Umbilical cord (tissue), 2 donors: ENCODE measurements at places on chromosomes 1 and 21.

DNA sequence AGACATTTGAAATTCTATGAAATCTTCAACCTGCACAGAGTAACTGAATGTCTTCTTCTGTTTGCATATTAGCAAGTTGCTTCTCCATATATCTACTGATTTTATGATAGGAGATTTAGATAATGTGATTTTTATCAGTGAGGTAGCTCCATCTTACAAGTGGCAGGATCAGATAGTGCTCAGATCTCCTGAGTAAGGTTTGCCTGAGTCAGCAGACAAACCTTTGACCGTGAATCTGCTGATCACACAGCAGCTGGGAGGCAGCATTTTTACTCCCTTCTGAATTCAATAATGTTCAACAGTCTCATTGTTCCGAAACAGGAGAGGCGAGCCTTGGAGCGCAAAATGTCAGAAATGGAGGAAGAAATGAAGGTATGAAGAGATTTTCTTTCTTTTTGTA, 141.4 kb downstream of the SYT2 start:
- DNase-seq = no peak

GRCh38 chr1:169676001-169676400, 35.4 kb downstream of the SELL start:
- DNase-seq = no peak

DNA sequence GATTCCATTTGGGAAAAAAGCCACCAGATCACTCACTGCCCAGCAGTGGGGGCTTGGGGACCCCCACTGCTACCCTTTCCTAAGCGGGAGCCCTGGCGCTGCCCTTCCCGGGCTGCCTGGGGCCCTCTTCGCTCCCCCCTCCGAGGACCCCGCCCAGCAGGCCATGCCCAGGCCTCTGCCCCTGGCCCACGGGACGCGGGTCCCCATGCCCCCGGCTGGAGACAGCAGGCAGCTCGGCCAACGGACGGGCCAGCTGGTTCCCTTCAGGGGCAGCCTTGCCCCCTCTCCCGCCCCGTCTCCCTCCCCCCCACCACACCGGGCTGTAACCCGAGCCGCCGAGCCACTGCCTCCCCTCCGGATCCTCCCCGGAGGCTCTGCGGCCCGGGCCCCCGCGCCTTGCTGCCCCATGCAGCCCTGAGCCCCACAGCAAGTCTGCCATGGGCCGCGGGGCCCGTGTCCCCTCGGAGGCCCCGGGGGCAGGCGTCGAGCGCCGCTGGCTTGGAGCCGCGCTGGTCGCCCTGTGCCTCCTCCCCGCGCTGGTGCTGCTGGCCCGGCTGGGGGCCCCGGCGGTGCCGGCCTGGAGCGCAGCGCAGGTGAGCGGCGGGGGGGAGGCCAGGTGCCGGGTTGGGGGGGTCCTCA, at the start of gene MMP23B:
MMP23B (plus strand) TSS at position 392 of the 639 bp plus-strand sequence; CDS start at position 438, 46 bp downstream.
- peak; percentile 84 for DNase-seq

DNA sequence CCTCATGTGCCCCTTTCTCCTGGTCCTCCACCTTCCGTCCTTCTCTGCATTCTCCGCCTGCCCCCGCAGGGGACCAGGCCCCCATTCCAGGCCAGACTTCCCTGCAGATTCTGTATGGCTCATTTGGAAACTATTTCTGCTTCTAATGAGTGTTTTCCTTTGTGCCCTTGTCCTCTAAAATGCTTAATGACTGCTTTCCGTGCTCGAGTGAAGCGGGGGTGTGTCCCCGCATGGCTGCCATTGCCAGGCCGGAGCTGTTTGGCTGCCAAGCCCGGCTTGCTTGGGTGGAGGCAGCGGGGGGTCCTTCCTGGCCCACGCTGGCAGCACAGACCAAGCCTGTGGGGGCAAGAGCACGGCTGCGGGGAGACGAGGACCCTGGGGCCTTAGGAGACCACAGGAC, 299.3 kb upstream of the VAMP3 start:
- DNase-seq = peak; percentile 73

GRCh38 chr1:202349206-202349928, 868 bp downstream of the PPP1R12B start:
- peak; percentile 44 for DNase-seq

DNA sequence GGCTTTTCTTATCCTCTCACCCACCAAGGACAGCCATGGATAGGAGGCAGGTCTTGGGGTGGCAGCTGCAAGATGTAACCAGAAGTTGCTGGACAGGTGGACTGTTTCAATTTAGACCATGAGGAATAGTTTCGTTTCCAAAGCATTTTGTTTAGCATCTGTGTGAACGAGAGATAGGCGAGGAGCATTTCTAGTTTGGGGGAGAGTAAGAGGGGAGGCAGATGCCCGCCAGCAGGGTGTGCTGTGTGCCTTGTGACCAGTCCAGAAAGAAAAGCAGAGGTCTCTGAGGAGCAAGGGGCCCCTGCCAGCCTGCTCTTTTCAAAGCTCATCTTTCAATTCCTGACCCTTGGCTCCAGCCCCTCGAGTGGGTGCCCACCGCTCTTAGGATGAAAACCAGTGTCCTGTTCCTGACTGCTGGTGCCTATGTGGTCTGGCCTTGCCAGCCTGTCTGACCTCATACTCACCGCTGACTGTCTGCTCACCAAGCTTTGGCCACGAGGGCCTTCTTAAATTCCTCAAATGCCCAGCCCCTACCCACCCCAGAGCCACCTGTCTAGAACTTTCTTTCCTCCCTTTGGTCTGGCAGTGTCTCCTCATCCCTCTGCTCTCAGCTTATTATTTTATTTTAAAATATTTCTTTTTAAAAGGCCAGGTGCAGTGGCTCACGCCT, 8.5 kb downstream of the SERINC2 start:
- no peak for DNase-seq

GRCh38 chr1:218674280-218674773, 329.2 kb downstream of the TGFB2 start:
- DNase-seq = peak; percentile 85

GRCh38 chr1:92993581-92993980, 32.3 kb upstream of the DIPK1A start:
- no peak for DNase-seq

DNA sequence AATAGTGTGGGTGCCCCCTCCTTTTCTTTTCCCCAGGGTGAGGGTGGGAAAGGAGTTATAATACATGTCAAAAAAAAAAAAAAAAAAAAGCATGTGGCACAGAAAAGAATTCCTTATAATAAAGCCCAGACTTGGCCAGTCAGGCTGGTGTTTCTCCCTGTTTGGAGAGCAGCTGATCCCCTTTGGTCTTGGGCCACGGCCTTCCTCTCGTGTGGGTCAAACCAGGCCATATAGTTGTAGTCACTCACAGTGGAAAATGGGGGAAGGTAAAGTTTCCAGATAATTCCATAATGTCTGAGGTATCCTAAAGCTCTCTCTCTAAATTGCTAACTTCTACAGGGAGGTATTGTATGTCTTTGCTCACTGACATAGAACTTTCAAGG, 22.0 kb downstream of the CLIC6 start:
- DNase-seq = no peak

DNA sequence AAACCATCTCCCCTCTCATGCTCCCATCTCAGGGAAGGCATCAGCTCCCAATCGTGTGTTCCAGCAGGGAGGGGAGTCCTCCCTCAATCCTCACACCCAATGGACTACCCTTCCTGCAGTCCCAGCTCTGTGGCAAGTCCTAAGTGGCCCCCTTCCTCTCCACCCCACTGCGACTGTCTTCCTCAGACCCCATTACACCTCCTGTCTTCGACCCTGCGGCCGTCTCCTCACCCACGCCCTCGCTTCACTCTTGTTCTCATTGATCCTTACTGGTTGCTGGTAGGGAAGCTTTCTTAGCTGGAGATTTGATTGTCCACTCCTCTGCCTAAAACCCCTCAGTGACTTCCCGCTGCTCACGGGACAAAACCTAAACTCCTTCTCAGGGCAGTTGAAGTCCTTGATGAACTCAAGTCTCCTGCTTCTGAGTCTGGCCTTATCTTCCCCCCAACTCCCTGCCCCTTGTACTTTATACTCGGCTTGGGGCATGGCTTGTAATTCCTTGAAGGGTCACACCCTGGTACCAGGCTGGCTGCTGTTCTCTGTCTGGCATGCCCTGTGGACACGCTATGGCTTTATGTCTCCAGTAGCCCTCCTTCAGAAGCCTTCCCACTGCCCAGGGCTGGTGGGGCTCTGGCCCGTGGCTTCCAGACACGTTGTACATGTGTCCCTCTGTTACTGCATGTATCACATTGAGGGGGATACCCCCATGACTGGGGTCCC, 2.3 kb upstream of the EPS8L3 start:
- DNase-seq = no peak

- DNase-seq = no peak
Observed at GRCh38 chr1:203477748-203478147, 2.1 kb downstream of the PRELP start.

DNA sequence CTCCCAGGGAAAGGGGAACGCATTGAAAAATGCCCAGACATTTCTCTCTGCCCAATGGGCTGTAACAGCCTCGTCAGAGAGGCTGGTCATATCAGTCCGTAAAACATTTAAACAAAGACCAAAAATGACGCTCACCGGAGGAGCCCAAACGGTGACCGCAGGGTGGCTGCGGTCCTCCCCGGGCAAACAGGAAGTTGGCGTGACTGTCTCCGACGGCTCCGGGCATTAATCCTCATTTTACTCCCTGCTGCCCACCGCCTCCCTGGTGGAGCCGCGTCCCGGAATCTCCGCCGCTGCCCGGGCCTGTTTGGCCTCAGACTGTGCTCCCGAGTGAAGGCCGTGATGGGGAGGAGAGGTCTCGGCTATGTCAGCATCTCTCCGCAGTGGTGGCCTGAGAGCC, 9.9 kb downstream of the PRDM16 start:
- DNase-seq = no peak

DNA sequence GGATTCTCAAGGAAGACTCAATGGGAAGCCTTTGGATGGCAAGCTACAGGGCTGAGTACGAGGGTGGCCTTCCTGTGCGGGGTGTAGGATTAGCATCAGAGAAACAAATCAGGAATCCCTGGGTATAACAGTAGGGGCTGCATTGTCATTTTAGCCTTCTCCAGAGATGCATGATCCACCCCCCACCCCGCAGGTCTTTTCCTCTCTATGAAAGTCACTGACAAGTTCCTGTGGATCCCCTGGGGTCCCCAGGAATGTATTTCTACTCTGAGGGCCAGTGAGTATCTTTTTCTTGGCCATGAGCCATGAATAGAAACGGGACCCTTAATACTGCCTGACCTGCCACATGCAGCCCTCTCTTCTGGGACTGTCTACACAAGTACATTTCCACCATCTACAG, 473.0 kb upstream of the VAMP3 start:
- no peak for DNase-seq

GRCh38 chr1:226337276-226337875, 28.4 kb upstream of the LIN9 start:
- DNase-seq = no peak

DNA sequence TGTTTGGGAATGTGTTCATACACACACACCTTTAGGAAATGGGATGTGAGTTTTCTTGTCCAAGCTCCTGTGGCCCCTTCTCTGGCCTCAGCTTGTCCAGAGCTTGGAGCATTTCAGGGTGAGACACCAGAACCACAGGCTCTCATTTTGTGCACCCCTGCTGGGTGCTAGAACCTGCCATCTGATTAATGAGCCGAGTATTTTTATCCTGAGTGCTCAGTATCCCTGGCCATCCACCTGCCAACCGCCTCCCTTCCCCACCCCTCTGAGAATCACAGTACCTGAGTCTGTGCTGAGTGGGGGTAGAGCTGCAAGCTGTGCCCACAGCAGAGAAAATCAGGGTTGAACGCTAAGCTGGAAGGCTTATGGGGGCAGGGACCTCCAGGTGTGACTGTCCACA, 1.4 kb downstream of the CASQ1 start:
- DNase-seq = no peak

DNA sequence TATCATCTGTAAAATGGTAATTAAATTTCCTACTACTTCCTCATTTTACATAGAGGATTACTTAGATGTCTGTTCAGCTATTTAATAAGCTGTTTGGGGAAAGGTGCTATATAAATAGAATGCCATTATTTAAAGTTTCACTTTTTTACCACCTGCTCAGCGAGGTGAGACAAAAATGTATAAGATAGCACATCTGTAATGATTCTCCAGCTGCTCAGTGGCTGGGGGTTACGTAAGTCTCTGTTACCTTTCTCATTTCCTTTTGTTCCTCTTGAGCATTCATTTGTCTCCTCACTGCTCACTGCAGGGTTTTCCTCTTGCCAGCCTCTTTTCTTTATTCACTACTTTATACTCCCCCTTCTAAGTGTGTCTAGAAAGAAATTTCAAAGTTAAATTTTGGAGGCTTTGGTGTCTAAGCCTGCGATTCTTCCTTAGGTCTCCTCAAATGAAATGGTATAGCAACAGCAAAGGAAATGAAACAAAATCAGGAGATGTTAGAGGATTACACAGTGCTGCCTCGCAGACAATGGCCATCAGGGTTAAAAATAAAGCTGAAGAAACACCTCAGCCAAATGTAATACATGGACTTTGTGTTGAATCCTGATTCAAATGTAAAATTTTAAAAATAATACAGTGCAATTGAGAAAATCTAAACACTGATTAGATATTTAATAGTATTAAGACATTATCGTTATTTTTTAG, 6.8 kb downstream of the RGS8 start:
- DNase-seq = no peak

DNA sequence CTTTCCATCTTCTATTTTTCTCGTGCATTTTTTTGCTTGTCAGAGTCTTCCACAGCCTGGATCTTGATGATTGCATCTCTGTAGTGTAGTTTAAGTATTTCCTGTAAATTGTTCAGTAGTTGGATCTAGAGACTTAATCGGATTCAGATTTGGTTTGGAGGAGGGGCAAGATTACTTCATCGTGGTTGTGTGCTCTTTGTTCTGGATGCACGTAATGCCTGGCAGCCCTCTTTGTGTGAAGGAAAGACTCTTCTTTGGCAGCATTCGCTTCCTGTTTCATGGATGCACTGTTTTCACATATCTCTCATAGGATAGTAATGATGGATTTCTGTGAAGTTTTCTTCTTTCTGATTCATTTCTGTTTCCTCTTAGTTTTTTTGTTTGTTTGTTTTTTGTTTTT, 14.2 kb downstream of the SEMA4A start:
- no peak for DNase-seq

DNA sequence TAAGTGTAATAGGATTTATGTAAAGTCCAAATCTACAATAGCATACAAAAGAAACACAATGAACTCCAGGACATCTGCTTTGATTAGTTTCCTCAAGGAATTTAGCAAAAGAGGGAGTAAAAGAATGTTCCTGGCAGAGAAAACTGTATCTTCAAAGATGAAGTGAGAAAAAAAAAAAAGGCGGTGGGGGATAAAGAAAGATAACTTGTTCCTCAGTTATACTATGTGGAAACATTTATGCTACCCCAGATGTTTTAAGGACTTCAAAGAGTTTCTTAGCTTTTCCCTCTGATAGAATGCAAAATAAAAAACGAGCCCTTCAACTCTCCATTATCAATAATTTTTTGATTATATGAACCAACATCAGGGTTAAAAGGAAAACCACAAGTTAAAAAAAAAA, 908.9 kb upstream of the ADGRL2 start:
- peak; percentile 45 for DNase-seq

- no peak for DNase-seq
Observed at GRCh38 chr21:38683222-38683621, 122.5 kb upstream of the ETS2 start.

GRCh38 chr21:33963848-33964555, 48.4 kb upstream of the ATP5PO start:
- DNase-seq = no peak
